ENCODE measurements at places on chromosomes 2 and 18.

GRCh38 chr2:189109921-189110397 lies 69.6 kb downstream of the COL5A2 start:
- DNase-seq = no peak

DNA sequence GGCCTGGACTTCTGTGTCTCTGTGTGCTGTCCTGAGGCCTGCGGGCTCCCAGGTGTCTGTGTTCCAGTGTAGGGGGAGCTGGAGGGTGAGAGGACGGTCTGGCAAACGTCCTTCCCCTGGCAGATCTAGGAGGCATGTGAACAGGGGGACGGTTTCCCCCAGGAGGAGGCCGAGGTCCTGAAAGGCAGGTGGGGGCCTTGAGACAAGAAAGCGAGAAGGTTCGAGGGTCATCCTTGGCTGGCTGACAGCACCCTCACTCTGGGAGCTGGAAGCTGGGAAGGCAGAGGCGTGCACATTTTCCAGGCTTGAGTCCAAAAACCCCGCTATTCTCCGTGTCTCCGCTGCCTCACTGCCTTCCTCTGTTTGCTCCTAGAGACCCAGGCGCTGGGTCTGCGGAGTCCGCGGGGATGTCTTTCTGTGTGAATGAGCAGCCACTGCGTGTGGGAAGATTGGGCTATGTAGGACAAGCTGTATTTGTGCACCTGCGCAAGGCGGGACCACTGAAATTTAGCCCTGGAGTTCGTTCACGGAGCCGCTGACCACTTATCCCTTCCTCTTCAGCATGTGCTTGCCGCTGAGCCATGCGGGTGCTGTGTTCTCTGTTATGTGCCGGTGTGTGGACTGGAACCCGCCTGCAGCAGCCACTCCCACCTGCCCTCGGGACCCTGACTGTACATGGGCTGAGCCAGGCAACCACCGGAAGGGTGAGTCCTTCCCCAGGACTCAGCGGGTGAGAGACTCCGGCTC lies 43.7 kb downstream of the TWIST2 start:
- DNase-seq = no peak

- no peak for DNase-seq
These were observed 421.0 kb downstream of the ZNF521 start for GRCh38 chr18:24930971-24931370.

- no peak for DNase-seq
These were observed 9.1 kb downstream of the AP1S3 start for GRCh38 chr2:223828314-223828713.

GRCh38 chr2:229438430-229439159 lies 167.5 kb upstream of the PID1 start:
- no peak for DNase-seq
